NCI-H510A (cell line): ENCODE measurements at places on chromosomes 2 and 18.

DNA sequence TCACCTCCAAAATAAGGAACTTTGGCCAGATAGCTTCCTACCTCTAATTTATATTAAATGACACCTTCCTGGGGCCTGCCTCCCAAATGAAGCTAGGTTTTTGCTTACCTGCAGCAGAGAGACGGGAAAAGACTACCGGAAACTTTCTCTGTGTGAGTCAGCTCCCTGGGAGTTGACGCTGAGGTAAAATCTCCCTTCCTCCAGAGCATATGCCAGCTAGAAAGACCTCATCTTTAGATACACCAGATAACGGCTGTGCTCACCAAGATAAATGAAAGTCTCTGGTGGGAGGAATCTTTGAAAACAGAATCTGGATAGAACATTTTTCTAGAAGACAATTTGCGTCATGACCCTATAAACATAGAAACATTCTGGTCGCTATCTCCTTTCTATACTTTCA, 99.7 kb upstream of the RFX8 start:
- DNase-seq = no peak

GRCh38 chr2:119204525-119204924, 19.1 kb upstream of the STEAP3 start:
- no peak for DNase-seq

DNA sequence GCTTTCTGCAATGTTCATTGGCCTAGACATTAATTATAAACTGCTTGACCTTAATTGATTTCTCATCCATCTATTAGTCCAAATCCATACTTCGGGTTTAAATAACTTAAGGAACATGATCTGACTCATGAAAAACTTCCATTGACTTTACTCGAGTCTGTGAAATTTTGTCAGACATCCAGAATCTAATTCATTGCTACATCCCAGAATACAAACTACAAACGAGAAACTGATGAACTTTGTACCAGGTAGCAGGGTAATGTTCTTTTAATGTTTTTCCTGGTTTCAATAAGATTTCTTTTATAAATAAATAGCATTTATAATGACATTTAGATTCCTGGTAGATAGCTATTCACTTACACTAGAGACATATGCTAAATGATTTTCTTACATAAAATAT, 36.0 kb upstream of the IKZF2 start:
- DNase-seq = no peak

- no peak for DNase-seq
These were observed 30.0 kb upstream of the PTPRM start for GRCh38 chr18:7537145-7537544.

DNA sequence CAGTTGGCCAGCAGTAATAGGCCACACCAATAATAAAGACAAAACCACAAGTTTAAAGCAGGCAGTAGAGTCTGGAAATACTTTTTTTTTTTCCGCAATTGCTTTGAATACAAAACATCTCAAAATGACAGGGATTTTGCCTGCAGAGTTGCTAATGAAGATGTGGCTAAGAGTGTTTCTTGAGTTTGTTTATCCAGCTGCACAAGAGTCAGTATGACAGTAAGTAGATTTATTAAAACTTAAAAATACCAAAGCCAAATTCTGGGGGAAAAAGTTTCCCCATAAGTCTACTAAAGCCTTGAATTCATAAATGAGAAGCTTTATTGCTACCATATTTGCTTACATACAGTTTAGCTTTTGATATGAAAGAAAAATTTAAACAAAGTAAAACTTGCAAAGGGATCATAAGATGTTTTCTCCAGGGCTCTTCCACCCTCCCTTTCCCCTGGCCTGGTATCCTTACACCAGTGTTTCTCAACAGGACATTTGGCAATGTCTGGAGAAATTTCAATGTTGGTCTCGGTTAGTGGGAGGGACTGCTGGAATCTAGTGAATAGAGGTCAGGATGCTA, 3.9 kb upstream of the DSEL start:
- no peak for DNase-seq

DNA sequence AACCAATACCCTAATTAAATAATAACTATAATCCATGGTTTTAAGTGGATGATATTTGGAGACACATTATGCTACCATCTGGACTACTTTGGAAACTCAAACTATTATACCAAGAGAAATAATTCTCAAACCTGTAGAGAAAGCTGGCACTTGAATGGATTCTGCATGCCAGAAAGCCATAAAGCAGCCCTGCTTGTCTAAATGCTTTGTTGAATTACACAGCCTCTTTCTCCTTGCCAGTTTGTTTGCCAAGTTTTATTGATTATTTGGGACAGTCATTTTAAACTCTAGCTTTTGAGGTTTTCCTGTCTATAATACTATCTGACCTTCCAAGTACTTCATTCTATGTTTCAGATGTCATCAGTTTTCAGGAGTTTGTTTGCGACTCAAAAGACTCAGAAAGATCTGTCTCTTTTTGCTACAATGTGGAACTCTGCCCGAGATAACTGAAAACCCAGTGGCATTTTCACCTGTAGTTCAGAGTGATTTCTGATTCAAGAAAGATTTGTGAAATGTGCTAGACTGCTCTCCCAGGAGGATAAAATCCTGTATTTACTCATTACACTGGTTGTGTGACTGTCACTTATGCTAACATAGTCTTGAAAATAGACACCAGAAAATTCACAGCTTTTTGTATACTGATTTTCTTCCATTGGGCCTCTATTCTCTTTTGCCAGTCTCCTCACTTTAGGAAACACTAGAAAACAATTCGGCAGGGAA, 29.2 kb upstream of the MBOAT2 start:
- no peak for DNase-seq

GRCh38 chr2:68295516-68295915, 24.2 kb downstream of the CNRIP1 start:
- no peak for DNase-seq

GRCh38 chr2:240948086-240948485, 42.0 kb downstream of the CROCC2 start:
- no peak for DNase-seq

DNA sequence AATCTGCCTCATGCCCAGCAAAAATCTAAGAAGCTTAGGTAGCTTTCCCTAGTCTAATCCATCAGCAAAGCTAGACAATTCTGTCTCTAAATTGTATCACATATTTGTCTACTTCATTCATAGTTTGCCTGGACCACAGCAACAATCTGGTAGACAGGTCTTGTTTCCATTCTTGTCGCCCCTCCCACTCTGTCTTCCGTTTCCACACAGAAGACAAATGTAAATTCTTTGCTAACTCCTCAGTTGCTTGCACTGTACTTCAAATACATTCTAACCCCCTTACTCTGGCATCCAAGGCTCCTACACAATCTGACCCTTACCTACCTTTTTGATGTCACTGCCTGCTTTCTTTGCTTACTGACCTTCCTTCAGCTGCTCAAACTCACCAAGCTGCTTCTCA, 40.1 kb downstream of the THUMPD2 start:
- DNase-seq = no peak

DNA sequence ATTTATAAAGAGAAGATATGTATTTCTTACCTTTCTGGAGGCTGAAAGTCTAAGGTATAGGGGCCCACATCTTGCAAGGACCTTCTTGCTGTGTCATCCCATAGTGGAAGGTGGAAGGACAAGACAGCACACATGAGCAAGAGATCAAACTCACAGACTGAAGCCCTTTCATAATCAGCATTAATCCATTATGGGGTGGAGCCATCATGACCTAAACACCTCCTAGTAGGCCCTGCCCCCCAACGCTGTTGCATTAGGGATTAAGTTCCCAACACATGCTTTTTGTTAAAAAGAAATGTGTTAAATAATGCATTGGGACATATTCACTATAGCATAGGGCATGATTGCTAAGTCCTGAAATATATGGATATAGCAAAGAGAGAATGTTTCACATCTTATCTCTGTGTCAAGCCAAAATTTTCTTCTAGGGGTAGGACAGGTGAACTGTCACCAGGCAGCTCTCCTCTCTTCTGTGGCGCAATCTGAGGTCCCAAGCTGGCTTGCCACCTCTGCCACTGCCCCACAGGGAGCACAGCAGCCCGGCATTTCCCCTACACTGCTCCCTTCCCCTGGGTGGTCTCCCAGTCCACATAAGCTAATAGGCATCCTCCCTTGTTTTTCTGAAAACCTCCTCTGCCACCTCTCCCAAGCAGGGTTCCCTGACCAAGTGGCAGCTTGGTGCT, 8.3 kb upstream of the CTIF start:
- DNase-seq = no peak

- DNase-seq = no peak
These were observed 2.8 kb downstream of the SH3BP4 start for GRCh38 chr2:234954551-234954992.

DNA sequence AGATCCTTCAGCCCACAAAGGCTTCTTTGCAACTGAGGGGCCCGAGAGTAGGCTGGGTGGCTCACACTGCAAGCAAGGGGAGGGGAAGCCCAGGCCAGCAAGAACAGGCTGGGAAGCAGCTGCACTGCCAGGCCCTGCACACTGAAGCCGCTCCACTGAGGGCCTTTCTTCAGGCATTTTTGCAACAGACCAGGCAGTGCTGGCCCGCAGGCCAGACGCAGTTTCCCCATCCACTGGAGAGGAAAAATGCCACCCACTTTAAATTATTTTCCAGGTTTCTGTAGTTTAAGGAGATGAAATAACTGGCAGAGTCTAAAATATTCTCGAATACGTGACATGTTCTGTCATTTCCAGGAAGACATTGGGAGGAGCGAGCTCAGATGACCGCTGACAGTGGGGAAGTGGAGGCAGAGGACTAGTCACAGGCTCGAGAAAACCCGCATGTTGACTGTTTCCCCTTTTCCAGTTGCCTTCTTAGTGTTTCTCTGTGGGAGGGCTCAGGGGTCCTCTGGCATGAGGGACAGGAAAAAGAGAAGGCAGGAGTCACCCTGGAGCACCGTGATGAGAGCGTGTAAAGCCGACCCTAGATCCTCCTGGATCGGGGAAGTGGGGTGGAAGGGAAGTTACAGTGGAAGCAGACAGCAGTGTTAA, 53.3 kb upstream of the B3GNT7 start:
- no peak for DNase-seq

- no peak for DNase-seq
These were observed 42.1 kb downstream of the TMEM37 start for GRCh38 chr2:119473621-119474370.

DNA sequence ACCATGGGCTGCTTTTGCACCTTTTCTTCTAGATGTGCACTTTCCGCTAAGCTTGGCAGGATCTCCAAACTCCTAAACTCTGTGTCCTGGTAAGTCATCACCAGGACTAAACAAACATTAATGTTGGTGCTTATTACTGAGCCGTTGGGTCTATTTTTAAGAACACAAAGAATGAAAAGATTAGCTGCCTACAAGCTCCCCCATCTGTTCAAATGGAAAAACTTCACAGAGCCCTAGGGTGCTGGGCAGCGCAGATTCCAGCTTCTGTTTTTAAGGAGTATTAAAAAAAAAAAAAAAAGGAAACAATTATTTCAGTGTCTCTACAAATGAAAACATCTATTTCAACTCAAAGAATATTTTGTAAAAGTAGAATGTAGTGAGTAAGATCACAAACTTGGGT, 97.8 kb upstream of the AQP4 start:
- DNase-seq = no peak

DNA sequence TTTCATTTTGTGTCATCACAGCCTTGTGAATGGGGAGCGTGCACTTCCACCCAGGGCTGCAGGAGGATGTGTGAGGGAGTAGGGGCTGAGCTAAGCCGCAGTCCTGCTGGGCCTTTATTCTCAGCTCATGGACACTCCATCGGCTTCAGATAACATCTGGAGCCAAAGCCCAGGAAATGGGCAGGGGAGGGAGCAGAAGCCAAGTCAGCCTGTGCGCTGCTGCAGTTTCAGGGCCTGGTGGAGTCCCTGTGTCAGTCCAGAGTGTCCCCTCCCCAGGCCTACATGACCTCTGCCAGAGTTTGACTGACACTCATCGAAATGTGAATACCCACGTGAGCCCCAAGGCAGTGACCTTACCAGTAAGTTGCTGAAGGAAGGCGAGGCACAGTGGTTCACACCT, 242.2 kb downstream of the LOXHD1 start:
- no peak for DNase-seq

DNA sequence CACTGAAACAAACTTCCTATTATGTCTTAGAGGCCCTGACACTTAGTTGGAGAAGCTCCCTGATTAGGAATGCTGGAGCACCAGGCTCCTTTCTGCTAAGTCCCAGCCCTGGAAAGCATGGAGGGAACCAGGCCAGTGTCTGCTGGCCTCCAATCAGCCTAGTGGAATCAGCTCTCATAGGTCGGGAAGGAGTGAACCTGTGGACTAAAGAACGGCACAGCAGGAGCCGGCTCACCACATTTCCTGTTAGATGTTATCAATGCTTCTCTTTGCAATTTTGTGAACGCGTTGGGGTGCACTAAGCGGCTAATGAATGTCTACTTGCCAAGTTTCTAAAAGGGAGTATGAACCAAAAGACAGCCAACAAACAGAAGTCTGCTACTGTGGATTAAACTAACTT, 296.6 kb downstream of the NAPG start:
- no peak for DNase-seq

- peak; percentile 42 for DNase-seq
These were observed 30.3 kb downstream of the SP3 start for GRCh38 chr2:173934895-173935294.

- no peak for DNase-seq
These were observed 148.8 kb downstream of the HDAC4 start for GRCh38 chr2:239251971-239252370.

- no peak for DNase-seq
These were observed 356.3 kb downstream of the ZEB2 start for GRCh38 chr2:144163592-144163991.

DNA sequence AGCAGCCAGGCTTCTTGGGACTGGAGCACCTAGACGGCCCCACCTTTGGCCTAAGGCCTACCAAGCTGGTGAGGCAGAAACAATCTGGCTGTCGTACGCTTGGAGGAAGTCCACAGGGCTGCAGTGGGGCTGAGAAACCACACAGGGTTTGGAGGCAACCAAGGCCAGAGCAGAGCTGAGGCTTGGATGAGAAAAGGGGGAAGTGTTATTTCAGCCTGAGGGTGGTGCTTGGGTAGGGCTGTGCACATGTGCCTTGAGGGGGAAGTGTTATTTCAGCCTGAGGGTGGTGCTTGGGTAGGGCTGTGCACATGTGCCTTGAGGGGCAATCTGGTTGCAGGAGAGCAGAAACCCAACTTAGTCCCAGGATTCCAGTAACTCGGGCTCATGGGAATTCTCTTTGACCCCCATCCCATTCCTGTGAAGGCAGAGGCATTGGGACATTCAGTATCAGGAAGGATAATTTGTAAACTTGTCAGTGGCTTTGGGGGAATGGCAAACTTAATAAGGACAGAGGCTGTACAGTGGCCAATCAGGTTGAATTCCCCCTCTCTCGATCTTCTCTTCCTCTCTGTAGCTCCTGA, 971 bp upstream of the FBXO41 start:
- no peak for DNase-seq

- no peak for DNase-seq
These were observed 18.2 kb upstream of the BOK start for GRCh38 chr2:241540401-241540770.

DNA sequence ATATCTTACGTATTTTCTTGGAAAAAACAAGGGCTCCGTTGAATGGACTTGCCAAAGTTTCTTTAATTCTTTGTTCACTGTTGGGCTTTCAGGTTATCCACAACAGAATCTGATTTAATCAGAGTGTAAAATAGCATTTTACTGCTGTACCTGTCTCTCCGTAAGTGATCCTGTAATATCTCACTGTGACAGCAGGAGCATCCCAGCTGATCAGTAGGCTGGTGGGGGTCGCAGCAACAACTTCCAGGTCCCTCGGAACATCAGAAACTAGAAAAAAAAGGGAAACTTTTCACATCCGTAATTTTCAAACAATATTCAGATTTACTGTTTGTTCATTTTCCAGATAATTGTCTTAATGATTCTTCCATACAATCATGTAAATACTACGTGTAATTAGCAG, 51.2 kb downstream of the FN1 start:
- no peak for DNase-seq

- no peak for DNase-seq
These were observed 124.6 kb upstream of the CYP1B1 start for GRCh38 chr2:38200598-38200997.

- DNase-seq = no peak
These were observed 37.8 kb downstream of the HS6ST1 start for GRCh38 chr2:128280901-128281321.
